ENCODE measurements at places on chromosomes 2 and 18.

GRCh38 chr2:219557791-219558785 lies 13.3 kb downstream of the OBSL1 start:
- no peak for DNase-seq

GRCh38 chr2:55732854-55733253 lies 39.2 kb upstream of the PNPT1 start:
- DNase-seq = no peak

DNA sequence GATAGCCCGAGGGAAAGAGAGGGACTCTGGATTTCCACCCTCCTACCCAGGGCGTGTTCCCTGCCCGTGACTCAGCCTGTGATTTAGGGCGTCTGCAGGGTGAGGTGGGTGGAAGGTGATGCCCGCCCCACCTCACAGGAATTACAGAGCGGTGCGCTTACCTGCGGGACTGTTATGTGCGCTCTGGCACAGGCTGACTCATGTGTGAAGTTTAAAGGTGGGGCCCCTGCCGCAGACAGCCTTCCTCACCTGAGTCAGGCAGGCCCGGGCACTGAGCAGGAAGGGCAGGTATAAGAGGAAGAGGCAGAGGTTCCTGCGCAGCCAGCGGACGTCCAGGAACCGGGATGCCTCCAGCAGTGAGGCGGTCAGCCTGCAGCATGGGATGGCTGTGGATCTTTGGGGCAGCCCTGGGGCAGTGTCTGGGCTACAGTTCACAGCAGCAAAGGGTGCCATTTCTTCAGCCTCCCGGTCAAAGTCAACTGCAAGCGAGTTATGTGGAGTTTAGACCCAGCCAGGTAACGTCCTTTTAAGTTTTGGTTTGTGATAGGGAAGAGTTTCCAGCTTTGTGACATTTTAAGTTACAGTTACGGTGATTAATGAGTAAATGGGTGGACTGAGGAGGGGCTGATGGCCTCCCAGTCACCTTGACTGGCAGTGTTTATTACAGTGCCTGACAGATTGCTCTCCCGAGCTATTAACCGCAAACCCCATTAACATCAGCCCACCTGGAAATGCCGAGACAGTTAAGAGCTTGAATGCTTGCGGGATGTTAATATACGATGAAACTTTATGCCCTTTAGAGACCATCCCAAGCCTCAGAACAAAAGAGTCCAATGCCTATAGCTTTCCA lies 141.6 kb upstream of the TTC39C start:
- DNase-seq = no peak

- peak; percentile 12 for DNase-seq
Observed at GRCh38 chr2:204051476-204051875, 114.9 kb downstream of the ICOS start.

- no peak for DNase-seq
Observed at GRCh38 chr2:144317071-144317738, 202.7 kb downstream of the ZEB2 start.

- DNase-seq = no peak
Observed at GRCh38 chr18:11074889-11075288, 74.5 kb downstream of the PIEZO2 start.

GRCh38 chr2:199279146-199279545 lies 178.6 kb downstream of the SATB2 start:
- no peak for DNase-seq

GRCh38 chr2:238645095-238645494 lies 202.8 kb upstream of the TWIST2 start:
- no peak for DNase-seq

All from ELR (cell line).